Suprapubic skin (tissue), 4 donors: ENCODE measurements at places on chromosomes 5 and 9.

DNA sequence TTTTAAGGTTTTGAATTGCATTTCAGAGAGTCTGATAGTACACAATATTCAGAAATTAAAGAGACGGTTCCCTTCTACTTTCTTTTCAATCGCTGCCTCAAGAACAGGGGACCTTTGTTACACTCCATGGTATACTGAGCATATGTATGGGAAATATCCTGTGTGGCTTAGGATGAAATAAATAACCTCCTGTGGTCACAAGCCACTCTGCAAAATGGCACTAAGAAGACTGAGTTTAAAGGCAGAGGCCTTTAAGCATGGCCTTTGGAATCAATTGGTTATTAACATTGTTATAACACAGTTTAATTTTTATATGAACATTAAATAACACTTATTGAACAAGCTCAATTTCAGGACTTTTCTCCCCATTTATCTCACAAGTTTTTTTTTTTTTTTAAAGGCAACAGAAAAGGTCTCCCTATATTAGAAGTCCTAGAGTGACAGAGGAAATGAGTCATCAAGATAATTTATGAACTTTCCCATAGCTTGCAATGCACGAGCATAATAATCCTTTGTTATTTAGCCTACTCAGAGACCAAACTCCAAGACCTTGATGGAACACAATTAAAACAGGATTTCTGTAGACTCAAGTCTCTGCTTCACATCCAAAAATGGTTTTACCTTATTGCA is 341.9 kb downstream of the TMEM167A start:
- DNase-seq = no peak

DNA sequence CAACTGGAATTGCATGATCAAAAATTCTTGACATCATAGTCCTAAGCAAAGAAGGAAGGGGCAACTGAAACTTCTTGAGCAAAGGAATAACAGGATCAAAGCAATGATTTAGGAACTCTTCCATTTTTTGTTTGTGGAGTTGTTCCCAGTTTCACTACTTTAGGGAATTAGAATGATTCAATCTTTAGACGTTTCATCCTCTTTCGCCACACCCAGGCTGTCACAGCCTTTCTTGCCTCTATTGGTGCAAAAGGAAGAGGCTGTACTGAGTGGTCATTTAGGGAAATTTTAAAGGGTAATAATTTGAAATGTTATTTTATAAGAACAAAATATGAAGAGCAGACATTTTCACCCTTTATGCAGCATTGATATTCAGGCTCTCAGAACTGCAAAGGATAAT is 1026.0 kb upstream of the ARRDC3 start:
- no peak for DNase-seq

DNA sequence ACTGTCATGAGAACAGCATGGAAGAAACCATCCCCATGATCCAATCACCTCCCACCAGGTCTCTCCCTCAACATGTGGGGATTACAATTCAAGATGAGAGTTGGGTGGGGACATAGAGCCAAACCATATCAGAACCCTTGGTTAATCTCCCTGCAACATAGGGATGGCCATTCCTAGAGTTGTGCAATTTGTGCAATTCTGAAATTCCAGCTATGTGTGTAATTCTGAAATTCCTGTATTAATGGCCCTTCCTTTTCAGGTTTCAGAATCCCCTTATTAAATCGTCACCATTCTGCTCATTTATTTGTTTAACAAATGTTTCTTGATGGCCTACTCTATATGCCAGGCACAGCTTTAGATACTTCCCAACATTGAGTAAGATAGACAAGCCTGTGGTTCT is 282.6 kb downstream of the SMARCA2 start:
- no peak for DNase-seq

- DNase-seq = no peak
Measured at GRCh38 chr9:14021871-14022525, 291.9 kb downstream of the NFIB start.

- no peak for DNase-seq
Measured at GRCh38 chr5:119071561-119071995, 691 bp downstream of the DMXL1 start.

DNA sequence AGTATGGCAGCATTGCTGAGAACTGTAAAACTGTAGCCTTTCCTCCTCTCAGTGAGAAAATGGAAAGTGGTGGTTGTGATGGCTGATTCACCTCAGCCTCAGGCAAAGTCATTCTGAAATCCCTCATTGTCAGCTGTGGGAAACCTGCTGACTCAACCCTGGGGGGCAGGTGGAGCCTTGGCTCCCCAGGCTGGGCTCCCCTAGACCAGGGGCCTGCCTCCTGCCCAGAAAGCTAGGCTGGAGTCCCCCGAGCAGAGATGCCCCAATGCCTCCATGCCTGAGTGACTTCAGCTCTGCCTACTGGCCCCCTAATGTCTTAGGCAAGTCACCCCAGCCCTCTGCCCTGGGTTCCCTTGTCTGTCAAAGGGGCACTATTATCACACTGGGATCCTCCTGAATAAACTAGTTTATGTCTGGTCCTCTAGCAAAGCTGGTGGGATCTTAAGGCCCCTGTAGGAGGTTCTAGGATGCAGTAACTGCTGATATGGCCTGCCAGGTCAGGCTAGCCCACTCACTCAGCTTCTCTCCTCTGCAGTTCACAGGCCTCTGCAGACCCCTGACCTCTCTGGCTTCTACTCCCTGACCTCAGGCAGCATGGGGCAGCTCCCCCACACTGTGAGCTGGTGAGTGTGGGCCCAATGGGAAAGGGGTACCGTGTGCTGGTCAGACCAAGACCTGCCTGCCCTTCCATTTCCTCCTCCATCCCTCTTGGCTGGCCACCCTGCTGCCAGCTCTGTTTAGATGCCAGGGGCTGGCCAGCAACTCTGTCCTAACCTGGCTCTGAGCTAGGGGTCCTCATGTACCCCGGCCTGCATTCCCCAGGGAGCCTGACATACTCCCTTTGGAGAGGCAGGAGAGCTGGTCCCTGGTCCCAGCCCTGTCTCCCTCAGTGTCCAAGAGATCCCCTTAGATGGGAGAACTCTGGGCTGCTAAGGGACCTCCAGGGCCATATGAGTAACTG is 24.2 kb downstream of the TCF7 start:
- DNase-seq = peak; percentile 68

DNA sequence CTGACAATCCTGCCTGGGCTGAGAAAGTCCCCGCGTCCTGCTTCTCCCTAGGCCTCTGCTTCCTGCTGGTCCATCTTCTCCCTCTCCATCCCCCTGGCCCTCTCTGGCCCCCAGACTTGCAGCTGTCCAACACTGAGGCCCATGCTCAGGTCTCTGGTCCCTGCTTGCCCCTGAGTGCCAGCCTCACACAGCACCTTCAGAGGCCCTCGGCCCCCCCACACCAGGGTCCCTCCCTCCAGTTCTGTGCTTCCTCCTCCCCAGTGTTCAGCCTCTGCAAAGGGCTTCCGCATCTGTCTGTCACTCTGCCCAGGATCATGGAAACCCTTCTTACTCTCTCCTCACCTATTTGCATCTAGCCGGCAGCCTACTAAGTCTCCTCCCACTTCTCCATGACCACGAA is 62.4 kb upstream of the CTSL start:
- no peak for DNase-seq

DNA sequence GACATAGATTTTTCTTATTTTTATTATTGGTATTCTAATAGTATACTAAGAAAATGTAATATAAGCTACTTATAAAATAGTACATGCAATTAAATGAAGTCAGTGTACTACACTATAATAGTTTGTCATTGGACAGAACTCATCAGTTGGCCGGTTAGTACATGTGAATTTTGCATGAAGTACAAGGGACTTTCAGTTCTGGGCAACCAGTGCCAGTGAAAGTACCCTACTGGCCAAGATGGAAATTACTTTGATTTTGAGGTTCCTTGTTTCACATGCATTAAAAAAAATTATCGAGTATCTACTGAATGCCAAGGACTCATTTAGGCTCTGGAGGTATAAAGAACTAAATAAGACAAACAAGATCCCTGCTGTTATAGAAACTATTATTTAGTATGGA is 213.4 kb upstream of the ELL2 start:
- DNase-seq = no peak

DNA sequence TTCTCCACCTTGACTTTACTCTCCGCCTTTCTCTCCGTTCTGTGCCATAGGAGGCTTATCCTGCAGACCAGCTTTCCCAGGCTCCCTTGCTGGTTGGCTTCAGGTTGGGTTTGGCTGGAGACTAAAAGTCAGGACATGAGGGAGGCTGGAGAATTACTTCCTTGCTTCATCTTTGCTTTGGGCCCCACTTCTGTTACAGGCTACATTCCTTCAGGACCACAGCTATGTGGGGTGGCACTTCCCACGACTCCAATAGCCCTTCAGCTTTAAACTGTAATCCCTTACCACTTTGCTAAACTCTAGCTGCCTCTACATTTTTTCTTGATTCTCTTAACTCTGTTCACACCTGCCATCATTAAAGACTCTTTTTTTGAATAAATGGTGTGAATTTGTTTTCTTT is 186.7 kb upstream of the NR4A3 start:
- no peak for DNase-seq
